ENCODE measurements at places on chromosomes 1 and 21.

DNA sequence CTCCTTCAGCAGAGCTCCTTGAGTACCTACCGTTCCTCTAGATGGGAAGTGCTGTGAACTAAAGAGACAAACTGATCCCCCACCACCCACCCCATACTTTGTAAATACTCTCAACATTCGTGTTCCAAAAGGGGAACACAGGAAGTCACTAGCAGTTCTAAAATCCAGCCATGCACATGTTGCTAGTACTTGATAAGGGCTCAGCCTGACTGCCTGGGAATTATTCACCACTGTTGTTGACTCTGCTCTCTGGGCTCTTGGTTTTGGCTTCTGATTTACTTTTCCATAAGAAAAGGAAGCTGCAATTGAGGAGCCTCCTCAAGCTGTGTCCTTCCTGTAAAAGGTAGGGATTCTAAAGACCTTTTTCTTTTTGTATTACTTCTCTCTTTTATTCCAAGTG lies 67.5 kb downstream of the IVNS1ABP start:
- DNase-seq: no peak

DNA sequence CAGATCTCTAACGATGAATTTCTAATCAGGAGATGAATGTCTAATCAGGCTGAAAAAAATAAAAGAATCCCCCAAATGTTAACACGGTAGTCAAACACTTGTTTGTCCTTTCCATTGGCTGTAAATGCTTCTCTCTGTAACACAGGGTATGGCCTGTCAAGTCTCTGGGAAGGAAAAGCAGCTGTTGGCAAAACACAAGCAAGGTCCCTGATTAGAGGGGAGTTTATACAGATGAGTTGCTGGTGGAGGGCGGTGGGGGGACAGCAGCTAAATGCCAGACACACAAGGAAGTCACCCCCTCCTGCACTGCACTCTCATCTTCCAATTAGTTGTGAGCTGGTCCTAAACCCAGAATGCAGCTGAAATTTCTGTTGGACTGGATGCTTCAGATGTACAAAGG lies 51.0 kb downstream of the PGBD5 start:
- no peak for DNase-seq

DNA sequence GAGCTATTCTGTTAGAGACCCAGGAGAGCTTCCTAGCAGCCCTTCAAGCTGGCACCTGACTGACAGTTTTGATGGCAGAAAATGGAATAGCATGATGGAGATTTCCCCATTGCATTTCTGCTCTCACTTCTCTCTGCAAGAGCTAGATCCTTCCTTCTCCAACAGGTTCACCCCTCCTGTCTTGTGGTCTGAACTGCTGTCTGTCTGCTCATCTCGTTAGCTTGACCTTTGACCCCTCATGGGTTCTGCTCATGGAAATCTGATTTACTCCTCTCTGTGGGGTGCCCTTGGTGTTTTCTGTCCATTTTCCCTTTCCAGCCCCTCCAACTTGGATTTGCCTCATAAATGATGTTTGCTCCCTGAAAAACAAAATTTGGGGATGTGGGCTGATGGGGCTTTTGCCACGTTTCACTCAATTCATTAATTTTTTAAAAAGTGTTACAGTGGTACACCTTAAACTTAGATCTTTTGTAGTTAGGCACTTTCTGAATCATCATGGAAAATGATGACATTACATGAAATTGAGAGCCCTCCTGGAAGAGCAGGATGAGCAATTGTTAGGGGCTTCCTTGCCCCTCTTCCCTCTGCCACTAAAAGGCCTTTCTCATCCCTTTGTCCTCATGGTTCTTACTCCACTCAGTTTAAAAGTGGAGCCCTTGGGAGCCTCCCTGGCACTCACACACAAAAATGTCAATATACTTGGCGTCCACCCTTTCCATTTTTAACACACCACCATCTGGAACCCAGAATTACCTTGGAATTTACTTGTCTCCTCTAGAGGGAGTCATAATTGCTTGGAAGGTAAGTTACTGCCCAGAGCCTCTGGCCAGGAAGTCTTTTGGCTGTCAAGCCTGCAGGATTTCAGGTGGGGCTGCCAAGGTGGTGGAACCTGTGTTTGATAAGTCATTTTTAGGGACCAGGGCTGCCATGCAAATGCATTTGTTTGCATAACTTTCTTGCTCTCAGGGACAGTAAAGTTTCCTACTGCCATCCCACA lies 31.9 kb upstream of the IL19 start:
- DNase-seq: no peak

- DNase-seq: peak; percentile 82
Observed at GRCh38 chr1:159067699-159068621, 8.6 kb downstream of the AIM2 start.

DNA sequence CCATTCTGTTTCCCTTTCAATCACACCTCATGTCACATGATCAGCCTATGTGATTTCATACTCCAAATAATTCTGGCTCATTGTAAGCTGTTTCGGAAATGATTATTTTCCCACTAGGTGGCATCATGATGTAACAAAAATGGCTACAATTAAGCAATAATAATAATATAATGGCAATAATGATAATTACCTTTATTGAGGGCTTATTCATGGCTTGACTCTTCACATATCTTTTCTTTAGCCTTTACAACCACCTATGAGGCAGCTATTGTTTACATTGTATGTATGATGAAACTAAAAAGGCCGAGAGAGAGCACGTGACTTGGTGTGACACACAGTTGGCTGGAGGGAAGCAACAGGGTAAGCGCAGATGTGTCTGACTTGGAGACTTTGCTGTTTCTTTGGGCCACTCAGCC lies 12.5 kb upstream of the KPRP start:
- no peak for DNase-seq

DNA sequence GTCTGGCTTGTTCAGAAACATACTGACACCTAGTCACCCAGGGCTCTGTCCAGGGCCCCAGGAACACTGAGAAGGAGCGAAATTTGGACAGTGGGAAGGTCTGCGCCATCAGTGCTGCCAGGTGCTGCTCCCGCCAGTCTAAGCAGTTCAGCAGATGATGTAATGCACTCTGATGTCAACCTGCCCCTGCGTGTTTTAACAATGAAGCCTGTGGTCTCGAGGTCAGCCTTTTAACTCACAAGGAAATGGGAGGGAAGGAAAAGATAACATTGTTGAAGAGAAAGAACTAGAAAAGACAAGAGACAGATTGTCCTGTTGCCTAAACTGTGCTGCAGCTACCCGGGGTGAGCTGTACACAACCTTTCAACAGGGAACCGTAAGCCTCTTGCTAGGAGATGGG lies 126.6 kb upstream of the IFFO2 start:
- no peak for DNase-seq

DNA sequence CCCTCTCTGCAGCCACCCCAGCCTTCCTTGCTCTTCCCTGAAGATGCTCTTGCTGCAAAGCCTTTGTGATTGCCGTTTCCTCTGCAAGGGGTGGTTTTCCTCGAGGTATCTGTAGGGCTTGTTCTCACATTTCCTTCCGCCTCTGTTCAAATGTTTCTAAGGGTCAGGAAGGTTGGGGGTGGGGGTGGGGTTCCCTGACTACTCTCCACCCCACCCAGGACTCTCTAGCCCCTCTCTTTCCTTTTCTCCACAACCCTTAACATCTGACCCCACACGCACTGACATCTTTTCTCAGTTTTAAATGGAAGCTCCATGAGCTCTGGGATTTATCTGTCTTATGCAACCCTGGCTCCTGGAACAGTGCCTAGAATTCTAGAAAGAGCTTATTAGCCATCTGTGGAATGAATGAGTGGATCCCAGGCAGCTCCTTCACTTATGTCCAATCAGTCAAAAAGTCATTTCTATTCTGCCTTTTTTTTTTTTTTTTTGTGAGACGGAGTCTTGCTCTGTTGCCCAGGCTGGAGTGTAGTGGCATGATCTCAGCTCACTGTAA lies 27.3 kb upstream of the ZNF362 start:
- no peak for DNase-seq

- DNase-seq: no peak
Observed at GRCh38 chr1:31715873-31716220, 12.0 kb upstream of the COL16A1 start.

- no peak for DNase-seq
Observed at GRCh38 chr1:198467342-198467741, 73.1 kb downstream of the ATP6V1G3 start.

GRCh38 chr21:45506241-45506817 lies 35.9 kb downstream of the SLC19A1 start:
- DNase-seq: no peak

GRCh38 chr1:158329300-158329699 lies 2.0 kb downstream of the CD1B start:
- DNase-seq: no peak

DNA sequence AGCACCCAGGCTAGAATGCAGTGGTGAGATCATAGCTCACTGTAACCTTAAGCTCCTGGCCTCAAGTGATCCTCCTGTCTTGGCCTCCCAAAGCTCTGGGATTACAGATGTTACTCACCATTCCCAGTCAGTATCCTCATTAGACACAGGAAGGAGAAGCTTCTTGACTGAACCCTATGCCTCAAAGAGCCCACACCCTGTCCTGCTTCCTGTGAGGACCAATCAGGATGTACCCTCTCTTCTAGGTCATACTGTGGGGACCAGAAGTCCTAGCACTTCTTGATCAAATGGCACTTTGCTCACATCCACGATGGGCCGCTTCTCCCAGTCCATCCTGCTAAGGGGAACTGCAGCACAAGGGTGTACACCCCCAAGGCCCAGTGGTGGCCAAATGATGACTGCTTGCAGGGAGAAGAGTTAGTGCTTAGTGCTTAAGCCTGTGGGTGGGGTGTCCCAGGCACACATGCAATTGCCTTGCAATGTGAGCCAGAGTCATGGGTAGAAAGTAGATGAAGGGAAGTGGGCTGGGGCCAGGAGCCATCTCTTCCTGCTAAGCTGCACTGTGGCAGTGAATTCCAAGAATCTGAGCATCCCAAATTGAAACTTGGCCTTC lies 9.8 kb downstream of the CD34 start:
- peak; percentile 51 for DNase-seq

- DNase-seq: no peak
Observed at GRCh38 chr1:153119491-153119971, 6.2 kb upstream of the SPRR2F start.

GRCh38 chr1:7334475-7335035 lies 436.5 kb upstream of the VAMP3 start:
- no peak for DNase-seq

DNA sequence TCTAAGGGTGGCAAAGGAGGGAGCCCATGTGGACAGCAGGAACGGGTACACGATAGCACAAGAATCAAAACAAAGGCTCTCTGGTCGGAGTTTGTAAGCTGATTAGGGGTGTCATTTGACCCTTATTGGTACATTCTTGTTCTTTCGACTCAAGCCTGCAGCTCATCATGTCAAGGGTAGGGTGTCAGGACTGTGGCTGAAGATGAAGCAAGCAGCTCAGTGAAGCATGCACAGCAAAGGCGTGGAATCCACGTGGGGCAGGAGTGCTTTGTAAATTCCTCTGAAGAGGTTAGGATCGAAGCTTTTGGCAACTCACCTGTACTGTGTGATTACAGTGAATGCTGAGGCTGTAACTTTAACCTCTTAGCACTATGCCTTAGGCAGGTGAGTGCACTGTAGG lies 4.7 kb upstream of the ABCB10 start:
- peak; percentile 43 for DNase-seq

DNA sequence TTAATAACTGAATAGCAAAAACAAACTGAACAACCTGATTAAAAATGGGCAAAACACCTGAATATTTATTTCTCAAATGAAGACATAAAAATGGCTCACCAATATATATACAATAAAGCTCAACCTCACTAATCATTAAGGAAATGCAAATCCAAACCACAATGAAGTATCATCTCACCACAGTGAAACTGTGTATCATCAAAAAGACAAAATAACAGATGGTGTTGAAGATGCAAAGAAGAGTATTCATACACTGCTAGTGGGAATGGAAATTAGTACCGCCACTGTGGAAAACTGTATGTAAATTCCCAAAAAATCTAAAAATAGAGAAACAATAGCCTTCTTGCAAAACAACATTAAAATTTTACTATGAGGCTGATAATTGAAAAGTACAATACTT lies 1660.1 kb upstream of the B3GALT2 start:
- no peak for DNase-seq

- no peak for DNase-seq
Observed at GRCh38 chr1:36231191-36231590, 6.9 kb downstream of the THRAP3 start.

DNA sequence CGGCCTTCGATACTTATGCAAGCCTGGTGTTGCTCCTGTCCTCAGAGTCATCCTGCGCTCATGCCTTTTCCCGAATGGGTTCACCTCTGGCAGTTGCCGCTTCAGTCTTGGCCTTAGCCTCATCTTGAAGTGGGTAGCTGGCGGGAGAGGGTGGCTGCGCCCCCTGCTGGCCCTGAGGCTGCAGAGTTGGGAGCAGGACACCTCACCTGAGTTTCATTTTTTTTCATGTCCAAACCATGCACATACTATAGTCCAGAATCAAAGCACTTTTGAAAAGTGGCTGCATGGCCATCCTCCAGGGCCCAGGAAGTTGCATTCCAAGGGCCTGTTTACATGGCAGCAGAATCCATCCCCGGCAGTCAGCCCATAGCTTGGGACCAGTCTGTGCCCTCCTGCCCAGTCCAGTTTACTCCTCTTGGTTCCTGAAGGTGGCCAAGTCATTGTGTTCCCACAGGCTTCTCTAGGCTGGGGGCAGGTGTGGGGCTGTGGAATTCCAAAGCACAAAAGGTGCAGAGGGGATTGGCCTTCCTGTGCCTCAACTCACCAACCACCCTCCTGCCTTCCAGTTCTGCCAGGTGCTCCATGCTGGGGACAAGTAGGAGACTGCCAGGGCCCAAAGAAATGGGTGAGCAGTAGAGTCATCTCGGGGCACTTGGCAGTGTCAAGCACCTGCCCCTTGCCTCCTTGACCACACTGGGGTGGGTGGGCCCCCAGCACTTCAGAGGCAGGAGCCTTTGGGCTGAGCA lies 44.0 kb downstream of the YARS1 start:
- peak; percentile 65 for DNase-seq

GRCh38 chr1:206664740-206665139 lies 20.0 kb upstream of the MAPKAPK2 start:
- no peak for DNase-seq

DNA sequence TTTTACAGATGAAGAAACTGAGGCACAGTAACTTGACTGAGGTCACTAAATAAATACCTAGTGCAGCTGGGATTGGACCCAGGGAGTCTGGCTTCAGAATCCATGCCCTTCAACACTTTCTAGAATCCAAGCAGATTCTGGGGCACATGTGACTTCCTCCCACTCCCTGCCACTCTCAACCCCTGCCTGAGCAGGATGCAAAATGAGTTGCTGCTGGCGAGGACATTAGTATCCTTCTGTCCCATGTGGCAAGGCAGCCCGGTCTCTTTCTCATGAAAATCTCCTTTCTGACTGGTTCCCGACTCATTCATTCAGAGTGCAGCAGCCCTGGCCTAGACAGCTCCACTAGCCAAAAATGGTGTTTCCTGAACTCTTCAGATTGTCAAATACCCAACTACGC lies 28.4 kb downstream of the TNNT2 start:
- no peak for DNase-seq

DNA sequence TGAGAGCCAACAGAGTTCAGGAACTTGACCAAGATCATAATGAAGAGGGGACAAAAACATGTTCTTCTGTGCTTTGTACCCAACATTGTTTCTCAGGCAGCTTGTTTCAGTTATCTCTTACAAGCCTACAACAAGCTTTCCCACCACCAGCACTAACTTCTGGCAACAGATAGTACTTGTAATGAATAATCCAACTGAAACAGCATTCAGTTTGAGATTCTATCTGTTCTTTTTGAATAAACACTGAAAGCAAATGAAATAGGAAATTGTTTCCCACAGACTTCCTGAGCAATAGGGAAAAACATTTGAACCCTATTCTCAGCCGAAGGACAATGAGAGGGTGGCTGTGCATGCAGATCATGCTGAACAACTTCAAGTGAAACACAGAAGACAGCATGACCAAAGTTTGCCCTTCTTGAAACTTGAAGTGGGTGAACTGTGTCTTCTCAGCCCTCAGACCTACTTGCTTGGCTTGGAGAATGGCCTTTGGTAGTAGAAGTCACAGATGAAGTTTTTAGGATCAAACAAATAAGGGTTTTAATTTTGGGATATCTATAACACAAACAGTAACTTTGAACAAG lies 11.2 kb upstream of the HOOK1 start:
- no peak for DNase-seq

All from inflammatory macrophage (primary cell).